Activated gamma-delta T cell treated with anti-CD3 and anti-CD28 coated beads, Interleukin-2, amount 50 U/mL, for 16 hours (primary cell): ENCODE measurements at places on chromosomes 11 and 22.

- DNase-seq, result no peak
Observed at GRCh38 chr11:110720431-110721275, 8.4 kb upstream of the ARHGAP20 start.

DNA sequence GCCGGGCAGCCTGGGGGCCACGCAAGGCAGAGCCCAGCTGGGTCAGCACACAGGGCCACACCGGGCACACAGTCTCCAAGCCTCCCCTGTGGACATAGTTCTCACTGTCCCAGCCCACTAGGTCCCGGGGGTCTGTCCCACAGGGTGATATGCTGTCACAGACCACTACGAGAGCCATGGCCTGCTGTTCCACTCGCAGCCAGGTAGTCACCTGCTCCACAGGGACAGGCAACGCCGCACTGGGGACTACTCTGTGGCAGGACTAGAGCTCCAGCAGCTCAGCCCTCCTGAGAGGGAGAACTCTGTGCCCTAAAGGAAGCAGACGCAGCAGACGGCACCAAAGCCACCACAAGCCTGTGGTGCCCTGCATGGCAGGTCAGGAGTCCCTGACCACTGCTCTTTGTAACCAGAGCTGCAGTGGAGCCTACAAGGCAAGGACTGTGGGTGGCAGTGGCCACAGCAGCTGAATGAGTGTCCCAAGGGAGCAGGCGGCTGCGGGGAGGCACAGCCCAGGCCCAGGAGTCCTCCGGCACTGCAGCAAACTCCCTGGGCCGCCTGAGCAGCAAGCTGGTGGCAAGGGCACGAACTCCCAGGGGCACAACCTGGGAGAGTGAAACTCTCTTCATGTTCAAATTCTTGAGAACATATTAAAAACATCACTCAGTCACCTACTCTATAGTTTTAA lies 171.2 kb upstream of the GRK3 start:
- no peak for DNase-seq

DNA sequence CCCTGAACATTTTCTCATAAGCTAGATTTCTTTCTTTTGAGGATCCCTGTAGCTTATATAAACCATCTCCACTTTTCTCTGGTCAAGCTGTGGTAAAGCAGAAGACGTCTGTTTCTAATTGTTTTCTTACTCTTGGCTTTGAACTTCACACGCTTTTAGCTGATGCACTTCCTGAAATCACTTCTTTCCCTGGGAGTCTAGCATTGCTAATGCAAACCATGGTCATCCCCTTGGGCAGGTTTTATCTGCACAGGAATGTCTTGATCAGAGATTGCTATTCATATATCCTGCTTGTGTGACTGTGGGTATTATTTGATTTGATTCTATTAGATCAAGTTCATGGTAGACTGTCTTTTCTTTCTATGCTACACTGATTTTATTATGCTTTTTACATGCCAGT lies 199.2 kb upstream of the POU2AF2 start:
- DNase-seq, result no peak

DNA sequence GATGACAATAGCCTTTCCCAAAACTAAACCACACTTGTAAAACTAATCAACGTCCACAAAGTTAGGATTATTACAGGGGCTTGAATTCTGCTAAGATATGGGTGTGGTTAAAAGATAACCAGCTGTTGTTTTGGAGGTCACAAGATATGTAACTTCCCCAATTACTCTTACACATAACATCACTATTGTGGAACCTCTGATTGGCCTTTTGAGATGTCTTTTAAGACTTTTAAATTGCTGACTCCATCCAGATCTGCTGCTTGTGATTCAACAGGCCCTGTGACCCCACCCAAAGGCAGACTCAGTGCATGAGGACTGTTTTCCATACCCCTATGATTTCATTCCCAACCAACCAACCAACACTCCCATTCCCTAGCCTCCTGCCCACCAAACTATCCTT lies 893.9 kb downstream of the OPCML start:
- no peak for DNase-seq

DNA sequence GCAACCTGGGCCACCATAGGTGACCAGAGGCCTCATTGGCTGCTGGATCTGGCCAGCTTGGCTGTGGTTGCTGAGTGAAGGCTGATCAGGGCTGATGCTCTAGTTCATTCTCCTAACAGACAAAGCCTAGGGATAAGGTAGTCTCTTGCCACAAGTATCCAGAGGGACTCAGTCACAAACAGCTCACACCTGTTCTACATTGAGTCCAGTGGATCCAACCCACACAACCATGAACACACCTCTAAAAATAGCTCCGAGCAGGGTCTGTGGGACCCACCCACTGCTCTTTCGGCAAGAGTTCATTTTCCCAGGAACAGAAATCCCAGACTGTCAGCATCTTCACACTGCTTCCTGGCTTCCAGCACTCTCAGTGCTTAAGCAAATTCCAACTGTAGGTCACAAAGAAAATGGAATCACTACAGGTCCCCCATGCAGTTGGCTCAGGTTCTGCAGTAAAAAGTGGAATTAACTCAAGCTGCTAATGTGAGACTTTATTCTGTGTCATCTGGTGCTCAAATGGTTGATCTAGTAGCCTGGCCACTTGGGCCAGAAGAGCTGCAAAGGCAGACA lies 67.3 kb downstream of the PPFIBP2 start:
- DNase-seq, result no peak

DNA sequence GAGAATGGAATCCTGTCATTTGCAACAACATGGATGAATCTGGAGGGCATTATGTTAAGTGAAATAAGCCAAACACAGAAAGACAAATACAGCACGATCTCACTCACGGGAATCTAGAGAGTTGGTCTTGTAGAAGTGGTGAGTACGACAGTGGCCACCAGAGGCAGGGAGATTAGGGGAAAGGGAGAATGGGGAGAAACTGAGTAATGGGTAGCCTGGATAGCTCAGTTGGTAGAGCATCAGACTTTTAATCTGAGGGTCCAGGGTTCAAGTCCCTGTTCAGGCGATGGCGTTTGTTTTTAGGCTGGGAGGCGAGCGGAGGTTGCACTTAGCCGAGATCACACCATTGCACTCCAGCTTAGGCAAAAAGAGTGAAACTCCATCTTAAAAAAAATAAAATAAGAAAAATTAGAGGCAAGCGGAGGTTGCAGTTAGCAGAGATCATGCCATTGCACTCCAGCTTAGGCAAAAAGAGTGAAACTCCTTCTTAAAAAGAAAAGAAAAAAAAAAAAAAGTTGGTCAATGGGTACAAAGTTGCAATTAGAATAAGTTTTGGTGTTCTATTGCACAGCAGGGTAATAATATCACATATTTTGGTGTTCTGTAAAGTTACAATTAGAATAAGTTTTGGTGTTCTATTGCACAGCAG lies 95.7 kb upstream of the UBASH3B start:
- no peak for DNase-seq

- no peak for DNase-seq
Observed at GRCh38 chr11:79616392-79616851, 175.6 kb upstream of the TENM4 start.

DNA sequence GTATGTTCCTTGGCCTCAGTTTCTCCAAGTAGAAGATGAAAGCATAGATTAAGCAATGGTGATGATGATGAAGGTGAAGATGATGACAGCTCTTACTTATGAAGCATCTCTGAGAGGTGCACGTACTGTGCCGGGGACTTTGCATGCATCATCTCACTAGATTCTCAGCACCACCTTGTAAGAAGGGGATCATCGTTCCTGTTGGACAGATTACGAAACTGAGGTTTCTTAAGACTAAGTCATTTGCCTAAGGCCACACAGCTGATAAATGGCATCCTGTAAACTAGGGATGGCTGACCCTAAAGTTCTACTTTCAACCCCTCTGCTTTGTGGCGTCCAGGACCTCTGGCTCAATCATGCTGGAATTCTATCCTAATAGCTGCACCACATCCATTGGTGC lies 8.7 kb downstream of the MS4A15 start:
- no peak for DNase-seq

DNA sequence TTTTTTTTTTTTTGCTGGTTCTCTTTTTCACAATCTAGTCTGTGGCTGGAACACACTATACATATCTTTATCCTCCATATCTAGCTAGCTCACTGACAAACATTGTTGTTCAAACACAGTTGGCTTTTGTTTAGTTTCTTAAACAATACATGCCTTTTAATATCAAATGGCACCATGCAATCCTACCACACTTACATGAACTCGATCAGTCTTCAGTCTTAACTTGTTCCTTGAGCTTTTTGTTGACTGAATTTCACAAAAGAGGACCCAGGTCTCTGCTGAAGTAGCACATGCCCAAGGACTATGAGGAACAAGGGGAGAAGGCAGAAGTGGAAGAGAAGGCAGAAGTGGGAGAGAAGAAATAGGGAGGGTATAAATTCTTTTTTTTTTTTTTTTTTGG lies 25.5 kb downstream of the TMEM123 start:
- DNase-seq, result no peak

DNA sequence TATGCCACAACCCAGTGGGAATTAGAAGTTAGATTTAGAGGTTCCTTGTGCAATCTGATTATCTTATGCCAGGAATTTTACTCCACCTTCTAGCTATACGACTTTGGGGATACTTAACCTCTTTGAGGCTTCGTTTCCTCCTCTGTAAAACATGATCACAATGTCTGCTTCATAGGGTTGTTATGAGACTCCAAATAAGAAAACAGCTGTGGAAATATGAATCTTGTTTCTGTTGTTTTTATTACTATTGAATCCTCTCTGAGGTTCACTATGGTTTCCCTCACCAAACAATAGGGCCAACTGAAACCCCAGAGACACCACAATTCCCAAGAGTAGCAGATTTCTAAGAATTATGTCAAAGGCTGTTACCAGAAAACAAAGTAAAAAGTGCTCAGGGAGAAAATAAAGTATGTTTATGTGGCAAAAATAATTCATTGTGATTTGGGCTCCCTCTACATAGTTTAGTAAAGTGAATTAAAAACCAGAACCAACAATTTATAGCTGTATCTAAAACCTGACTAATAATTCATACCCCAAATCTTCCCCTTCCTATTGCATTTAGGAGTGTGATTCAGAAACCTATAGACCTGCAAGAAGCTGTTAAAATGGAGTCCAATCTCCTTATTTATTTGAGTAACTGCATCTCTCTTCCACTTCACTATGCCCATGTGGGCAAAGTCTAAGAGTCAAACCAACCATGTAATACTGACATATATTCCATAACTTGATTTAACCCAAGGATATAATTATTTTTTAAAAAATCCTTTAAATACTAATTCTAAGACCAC lies 38.4 kb downstream of the AMBRA1 start:
- no peak for DNase-seq

DNA sequence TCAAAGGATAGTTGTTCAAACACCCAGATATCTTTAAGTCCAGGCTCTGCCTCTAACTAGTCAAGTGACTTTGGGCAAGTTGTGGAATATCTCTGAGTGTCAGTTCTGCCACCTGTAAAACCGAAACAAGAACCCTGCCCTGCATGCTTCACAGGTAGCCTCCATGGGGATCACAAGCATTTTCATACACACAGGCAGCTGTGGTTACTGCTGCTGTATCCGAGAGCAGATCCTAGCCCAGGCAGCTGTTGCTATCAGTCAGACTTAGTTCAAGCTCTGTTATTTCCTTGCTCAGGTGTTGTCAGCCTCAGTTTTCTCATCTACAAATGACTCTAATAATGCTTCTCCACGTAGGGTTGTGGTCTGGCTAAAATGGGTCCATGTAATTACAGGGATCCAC lies 6.5 kb upstream of the RASD2 start:
- no peak for DNase-seq
